ENCODE measurements at places on chromosomes 5 and 9.

DNA sequence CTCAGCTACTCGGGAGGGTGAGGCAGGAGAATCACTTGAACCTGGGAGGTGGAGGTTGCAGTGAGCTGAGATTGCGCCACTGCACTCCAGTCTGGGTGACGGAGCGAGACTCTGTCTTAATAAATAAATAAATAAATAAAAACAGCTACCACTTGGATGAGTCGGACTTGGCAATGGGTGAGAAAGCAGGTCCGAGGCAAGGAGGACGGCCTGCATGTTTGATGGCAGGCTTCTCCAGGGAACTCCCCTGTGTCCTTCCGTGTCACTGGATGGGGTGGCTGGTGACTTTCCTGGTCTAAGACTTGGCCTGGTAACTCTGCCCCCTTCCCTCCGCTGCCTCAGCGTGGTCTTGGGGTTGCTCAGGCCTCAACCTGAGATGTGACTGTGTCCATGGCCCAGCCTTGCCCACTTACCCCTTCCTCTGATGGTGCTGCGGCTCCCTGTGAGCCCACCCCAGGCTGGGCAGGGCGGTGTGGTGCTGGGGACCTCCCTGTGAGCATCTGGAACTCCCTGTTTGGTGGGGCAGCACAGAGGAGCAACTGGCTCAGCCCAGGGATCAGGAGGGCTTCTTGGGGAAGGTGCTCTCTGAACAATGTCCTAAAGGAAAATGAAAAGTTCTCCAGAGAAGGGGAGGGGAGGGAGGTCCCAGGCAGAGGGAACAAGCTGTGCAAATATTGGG lies 62.5 kb upstream of the PSD2 start:
- DNase-seq, result no peak

- DNase-seq, result no peak
Measured at GRCh38 chr9:109143881-109144562, 23.0 kb downstream of the FRRS1L start.

GRCh38 chr5:42591015-42591414 lies 165.6 kb upstream of the CCDC152 start:
- no peak for DNase-seq

- DNase-seq, result no peak
Measured at GRCh38 chr5:154309805-154310204, 119.3 kb downstream of the GALNT10 start.

DNA sequence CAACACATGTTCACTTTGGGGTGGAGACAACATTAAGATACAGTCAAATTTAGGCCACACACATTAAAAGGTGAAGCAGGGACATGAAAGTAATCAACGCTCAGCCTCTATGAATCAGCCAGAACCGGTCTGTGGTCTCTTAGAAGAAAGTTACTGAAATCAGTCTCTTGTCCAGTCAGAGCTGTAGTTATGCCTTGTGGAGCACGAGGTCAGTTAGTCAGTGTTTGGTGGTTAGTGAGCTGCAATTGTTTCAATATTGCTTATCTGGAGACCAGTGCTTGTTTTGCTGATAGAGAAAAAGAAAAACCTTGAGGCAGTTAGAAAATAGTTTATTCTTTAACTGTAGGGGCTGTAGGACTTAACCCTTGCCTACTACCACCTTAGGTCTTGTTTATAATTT lies 157.8 kb upstream of the RASEF start:
- no peak for DNase-seq
